CD8-positive, alpha-beta memory T cell (primary cell): ENCODE measurements at places on chromosomes 6 and 20. TPM values are rescaled to one million over a fixed set of nuclear protein-coding genes. Genes with fewer than 3 reads are reported as not detected.

The GSTA2 gene
- not detected for total RNA-seq

The CCN5 gene
- not detected for total RNA-seq

The BICRAL gene
- 16.8 TPM for total RNA-seq

The ZBP1 gene
- 2.4 TPM for total RNA-seq

- DNase-seq: no peak
These were observed 414.0 kb downstream of the MAFB start for GRCh38 chr20:40274912-40275533.

- no peak for DNase-seq
These were observed 5.6 kb upstream of the ZNF831 start for GRCh38 chr20:59157961-59158541.

DNA sequence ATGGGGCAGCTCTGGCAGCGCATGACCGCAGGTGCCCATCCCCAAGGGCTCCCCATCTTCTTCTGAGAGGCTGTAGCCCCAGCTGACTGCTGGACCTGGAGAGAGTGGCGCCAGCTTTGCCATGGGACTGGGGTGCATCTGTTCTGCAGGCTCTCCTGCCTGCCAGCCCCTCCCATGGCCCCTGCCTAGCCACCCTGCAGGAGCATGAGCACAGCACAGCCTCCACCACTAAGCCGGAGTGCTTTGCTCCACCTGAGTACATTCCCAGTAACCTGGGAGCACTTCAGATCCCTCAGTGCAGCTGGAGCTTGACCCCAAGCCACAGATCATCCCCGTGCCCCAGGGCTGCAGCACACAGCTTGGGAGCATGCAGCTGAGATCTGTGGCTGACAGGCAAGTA lies 16.0 kb downstream of the DEFB125 start:
- DNase-seq: no peak

DNA sequence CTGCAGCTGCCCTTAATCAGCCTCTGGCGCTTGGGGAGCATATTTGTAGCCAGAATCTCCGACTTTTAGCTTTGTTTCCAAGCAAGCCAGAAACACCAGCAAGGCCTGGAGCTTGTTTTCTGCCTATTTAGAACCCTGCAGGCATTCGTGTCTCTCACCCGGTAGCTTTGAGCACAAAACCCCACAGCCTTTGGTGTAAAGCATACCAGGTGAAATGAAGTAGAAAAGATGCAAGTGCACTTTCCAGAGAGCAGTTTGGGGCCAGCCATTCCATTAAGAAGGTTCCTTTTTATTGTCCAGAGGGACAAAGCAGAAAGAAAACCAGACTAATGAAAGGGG lies 736 bp downstream of the FAM217B start:
- no peak for DNase-seq

DNA sequence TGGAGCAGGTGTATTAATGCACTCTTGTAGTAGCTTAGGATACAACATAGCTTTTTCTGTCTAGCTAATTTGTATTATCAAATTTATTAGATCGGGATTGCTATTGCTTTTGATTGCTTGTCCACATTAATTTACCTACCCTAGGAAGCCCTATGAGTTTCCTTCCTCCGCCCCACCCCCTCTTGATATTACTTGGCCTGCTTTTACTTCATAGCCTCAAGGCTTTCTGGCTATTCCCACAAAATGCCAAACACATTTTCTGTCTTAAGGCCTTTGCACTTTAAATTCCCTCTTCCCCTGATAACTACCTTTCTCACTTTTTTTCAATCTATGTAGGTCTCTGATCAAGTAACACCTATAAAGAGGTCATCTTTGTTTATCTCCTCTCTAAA lies 99.1 kb upstream of the PRSS16 start:
- DNase-seq: no peak

DNA sequence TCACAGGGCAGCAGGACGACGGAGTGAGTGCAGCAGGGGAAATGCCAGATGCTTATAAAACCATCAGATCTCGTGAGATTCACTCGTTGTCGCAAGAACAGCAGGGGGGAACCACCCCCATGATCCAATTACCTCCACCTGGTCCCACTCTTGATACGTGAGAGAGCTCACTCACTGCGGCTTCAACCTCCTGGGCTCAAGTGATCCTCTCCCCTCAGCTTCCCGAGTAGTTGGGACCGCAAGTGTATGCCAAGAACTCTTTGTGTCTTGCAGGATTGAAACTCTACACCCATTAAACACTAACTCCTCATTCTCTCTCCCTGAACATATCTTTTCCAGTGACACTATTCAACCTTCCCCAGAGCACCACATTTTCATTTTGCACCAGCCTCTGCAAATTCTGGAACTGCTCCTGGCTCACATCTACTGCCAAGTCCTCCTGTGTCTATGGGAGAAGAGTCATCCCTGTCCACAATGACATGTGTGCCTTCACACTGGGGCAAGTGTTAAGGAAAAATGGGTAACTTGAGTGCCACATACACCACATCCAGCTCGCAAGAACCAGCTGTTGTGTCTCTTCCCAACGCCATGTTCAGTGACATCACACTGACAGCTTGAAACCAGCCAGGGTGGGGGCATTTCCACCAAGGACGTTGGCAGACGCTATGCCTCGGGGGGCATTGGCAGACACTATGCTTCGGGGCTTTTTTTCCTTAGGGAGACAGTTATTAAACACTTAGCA lies 14.7 kb upstream of the TAF4 start:
- DNase-seq: no peak

- no peak for DNase-seq
These were observed 532.0 kb downstream of the BCKDHB start for GRCh38 chr6:80638213-80639055.

- DNase-seq: no peak
These were observed 401.2 kb upstream of the MANEA start for GRCh38 chr6:95175927-95176675.

DNA sequence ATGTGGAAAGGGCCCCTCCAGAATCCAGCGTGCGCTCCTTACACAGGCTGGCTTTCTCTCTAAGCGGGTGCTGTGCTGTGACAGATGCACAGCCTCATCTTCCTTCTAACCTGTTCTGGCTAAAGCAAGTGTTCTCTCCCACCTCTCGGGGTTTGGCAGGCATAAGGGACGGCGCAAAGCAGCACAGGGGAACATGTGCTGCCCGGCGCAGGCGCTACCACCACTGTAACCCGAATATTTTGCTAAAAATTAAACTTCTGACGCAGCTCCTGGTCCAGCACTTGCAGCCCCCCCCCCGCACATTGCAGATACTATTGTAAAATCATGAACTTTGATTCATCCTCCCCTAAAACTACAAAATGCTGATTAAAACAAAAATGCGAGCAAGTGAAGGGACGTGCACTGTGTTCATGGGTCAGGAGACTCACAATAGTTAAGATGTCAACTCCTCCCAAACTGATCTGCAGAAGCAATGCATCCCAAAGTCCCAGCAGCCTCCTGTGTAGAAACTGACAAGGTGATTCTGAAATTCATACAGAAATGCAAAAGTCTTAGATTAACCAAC lies 43.0 kb downstream of the TAF4 start:
- DNase-seq: no peak
